Mucosa of descending colon (tissue), 3 donors: ENCODE measurements at places on chromosomes 6 and 20. TPM values are rescaled to one million over a fixed set of nuclear protein-coding genes. Genes with fewer than 3 reads are reported as not detected.

BPIFA1 gene
- not detected for total RNA-seq

DNA sequence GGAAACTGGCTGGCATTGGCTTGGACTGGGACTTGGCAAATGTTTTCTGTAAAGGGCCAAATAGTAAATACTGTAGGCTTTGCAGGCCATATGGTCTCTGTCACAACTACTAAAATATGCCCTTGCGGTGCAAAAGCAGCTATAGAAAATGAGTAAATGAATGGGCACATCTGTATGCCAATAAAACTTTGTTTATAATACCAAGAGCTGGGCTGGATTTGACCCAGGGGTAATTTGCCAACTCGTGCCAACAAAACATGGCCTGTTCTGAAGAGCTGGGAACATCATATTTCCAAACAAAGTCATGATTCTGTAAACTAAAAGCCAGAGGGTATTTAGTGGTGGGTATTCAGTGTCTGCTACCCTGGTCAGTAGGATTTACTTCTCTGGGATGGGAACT, 320.1 kb upstream of the SOX4 start:
- DNase-seq = no peak

COX4I2 gene
- total RNA-seq = 0.76 TPM

PROCR gene
- 6.1 TPM for total RNA-seq

- no peak for DNase-seq
These were observed 253.0 kb downstream of the RFPL4B start for GRCh38 chr6:112600168-112600567.

SYTL3 gene
- 2.8 TPM for total RNA-seq
